ENCODE measurements at places on chromosomes 4 and X.

DNA sequence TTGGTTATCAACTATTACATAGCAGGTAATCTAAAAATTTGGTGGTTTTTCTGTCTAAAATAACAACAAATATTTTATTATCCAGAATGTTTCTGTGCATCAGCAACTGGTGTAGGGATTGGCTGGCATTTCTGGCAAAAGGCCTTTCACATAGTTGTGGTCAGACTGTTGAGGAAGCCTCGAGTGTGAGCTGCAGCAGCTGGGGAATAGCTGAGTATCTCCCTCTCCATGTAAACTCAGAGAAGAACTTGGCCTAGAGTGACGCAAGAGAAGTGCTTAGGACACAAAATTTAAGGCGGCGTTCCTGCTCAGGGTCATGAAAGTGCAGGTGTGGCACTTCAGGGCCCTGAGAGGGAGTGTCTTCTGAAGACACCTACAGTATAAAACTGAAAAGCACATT, 558.9 kb downstream of the SPOCK3 start:
- DNase-seq: peak; percentile 9

DNA sequence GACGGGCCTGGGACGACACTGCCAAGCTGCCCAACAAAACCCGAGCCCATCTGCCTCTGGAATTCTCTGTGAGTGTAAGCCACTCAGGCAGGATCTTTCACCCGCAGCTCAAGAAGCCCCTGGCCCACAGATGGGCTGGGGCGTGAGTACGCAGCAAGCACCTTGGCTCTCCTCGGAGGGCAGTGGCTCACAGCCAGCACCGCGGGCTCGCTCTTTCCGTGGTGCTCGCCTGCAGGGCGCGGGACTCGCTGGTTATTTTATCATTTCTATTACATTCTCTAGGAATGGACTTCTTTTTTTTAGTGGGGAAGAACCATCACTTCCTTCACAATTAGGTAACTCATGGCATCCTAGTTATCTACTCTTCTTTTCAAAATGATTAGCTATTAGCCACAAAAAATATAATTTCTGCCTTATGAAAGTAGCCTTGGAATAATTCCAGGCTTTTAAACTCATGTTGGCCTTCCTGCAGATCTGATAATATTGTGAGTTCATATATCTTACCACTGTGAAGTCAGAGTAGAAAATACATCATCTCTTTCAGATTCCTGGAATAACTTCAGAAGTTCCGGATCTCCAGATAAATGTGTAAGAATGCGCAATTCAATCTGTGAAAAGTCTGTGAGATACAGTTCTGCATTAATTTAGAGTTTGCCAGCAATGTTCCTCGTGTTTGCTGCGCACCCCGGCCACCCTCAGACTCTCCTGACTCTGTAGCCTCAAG, 68.6 kb downstream of the NAT8L start:
- DNase-seq: no peak

GRCh38 chrX:153966841-153967535, 4.6 kb downstream of the HCFC1 start:
- no peak for DNase-seq

GRCh38 chr4:87054900-87055299, 120.1 kb downstream of the AFF1 start:
- no peak for DNase-seq

GRCh38 chr4:78975865-78976264, 36.6 kb upstream of the PAQR3 start:
- DNase-seq: no peak

GRCh38 chr4:64771149-64771548, 361.9 kb upstream of the TECRL start:
- no peak for DNase-seq

DNA sequence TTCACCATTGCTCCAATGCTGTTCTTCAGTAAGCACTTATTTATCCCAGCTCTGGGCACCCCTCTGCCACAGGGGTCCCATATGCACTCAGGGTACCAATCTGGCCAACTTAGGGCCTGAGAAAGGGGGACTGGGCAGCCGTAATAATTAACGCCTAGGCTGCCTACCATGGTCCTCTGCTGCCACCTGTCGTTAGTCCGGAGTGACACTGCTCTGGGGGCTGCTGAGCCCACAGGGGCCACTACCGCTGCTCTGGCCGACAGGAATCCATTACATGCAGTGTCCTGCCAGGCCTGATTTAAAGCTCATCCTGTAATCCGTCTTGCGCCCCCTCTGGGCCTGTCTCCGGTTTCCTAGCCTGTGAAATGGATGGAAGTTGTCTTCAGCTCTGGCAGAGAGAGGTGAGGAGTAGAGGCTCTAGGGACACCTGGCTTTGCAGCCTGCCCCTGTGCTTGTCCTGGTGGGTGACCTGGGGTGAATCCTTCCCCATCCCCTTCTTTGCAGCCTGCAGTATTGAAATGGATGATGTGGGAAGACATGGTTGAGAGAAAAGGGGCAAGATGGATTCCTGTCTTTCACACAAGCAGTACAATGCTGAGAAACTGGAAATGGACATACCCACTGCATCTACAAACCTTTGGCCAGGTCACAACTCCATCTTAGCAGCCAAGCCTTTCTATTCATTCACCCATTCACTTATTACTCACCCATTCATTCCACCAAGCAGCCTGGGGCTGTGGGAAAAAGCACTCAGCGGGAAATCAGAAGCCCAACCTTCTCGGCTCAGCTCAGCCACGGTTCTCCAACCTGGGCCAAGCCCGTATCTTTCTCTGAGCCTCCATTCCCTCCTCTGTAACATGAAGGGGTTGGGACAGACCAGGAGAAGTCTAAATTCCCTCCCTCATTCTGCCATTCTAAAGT, 116.3 kb upstream of the NALF2 start:
- DNase-seq: peak; percentile 0

- DNase-seq: no peak
Observed at GRCh38 chr4:72302981-72303704, 265.9 kb downstream of the ADAMTS3 start.

Data from SW 1271 (cell line).